Inflammatory macrophage treated with lipopolysaccharide for 4 hours (primary cell): ENCODE measurements at places on chromosomes 5 and 9.

DNA sequence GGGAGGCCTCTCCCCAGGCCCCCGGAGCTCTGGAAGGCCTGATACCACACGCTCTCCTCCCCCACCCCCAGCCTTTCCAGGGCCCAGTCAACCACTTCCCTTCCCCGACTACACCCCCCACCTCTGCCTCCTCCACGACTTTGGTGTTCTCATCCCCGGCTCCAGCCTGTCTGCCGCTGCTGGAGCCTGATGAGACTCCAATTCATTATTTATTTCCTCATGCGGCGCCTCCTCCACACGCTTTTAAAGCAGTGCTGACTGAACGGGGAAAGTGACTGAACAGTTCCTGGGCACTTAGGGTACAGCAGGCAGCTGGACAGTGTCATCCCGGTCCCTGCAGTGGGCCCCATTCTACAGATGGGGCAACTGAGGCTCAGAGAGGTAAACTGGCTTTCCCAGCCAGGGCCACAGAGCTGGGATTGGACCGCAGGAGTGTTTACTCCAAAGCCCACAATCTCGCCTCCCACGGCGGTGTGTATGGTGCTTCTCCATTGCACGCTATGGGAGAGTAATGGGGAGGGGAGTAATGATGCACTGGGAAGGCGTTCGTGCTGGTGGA, 15.9 kb upstream of the RPL26L1 start:
- peak; percentile 40 for DNase-seq

- peak; percentile 96 for DNase-seq
Measured at GRCh38 chr9:76562511-76562911, 103.5 kb downstream of the GCNT1 start.

DNA sequence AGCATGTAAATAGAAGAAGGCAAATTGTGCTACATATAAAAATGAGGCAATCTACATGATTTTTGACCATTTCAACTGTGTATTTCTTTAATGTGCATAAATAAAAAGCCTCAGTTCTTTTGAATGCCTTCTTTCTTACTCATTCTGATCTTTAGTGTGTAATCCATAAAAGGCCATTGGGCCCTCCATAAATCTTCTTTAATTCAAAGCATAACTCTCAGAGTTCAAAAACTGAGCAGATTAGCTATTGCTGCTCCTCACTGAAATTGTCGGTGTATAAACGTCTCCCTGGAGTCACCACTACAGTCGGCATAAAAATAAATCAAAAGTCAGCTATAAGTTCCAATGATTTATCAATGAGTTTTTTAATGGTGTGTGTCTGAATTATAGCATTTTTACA, 45.3 kb upstream of the ADAMTSL1 start:
- DNase-seq: no peak

DNA sequence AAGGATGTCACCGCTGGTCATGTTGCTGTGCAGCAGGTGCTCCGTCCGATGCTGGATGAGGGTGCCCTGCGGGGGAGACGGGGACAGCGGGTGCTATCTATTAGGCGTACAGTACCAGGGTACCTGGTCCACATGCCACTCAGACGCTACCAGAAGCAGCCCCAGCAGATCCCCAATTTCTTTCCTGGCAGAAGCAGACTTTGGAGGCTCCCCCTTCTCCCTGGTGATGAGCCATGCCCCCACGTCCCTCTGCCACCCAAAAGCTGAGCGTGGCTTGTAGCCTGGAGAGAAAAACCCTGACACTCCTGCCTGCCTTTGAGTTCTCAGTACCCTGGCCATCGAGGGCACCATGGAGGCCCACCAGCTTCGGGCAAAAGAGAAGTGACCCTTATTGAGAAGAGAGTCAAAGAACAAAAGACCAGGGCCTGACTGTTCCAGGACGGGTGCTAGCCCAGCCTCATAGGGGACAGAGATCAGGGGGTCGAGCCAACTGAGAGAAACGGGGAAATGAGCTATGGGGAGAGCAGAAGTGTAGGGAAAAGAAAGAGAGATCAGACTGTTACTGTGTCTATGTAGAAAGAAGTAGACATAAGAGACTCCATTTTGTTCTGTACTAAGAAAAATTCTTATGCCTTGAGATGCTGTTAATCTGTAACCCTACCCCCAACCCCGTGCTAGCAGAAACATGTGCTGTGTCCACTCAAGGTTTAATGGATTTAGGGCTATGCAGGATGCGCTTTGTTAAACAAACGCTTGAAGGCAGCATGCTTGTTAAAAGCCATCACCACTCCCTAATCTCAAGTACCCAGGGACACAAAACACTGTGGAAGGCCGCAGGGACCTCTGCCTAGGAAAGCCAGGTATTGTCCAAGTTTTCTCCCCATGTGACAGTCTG, 62.0 kb upstream of the ZNF354B start:
- no peak for DNase-seq

- DNase-seq: peak; percentile 20
Measured at GRCh38 chr9:135797507-135798262, 95.7 kb downstream of the KCNT1 start.

GRCh38 chr5:87541676-87542075, 128.9 kb upstream of the CCNH start:
- DNase-seq: no peak

DNA sequence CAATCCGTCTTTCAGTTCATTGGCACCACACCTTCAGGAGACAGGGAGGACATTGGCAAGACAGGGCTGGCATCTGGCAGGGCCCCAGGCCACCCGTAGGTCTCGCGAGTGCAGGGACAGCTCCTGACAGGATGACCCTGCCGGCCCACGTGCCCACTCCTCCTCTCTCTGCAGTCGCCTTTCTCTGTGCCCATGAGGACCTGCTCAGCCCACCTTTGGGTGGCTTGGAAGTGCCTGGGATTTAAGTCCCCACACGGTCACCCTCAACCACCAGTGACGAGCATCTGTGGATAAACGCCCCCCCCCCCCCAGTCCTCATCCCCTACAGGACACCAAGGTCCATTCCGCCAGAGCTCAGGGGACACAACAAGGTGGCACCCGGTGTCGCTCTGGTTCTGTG, 4.1 kb downstream of the MRPL36 start:
- DNase-seq: no peak

DNA sequence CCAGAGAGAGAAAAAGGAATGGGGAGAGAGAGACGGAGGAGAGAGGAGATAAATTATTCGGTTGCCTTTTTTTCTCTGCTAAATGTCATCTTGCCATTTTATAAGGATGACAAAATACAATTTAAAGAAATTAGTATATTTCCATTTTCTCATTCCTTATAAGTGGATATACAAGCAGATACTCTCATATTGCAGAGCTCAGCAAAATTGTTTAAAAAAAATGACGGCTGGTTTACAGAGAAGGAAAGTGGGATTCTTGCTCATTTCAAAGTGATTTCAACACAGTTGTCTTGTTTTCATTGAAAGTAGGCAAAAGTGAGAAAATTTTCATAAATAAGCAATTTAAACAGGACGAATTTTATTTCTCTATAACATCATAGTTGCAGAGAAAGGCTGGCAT, 641.9 kb upstream of the CDH6 start:
- DNase-seq: no peak

- no peak for DNase-seq
Measured at GRCh38 chr5:10481241-10481935, 39.7 kb downstream of the ROPN1L start.

- peak; percentile 16 for DNase-seq
Measured at GRCh38 chr5:75706016-75706415, 11.2 kb downstream of the POC5 start.

DNA sequence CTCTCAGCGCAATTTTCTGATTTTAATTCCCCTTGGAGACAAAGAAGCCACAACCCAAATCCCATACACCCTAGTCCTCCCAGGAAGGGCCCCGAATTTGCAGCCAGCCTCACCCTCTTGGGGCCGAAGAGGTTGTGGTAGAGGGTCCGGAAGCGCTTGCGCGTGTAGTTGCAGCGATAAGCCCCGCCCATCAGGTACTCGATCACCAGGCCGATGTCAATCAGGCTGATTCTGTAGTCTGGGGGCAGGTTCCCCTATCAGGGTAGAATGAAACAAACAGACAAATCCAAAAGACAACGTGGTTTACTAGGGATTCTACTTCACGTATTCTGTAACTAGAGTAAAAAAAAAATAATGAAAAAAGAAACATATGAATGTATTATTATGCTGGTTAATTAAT, 210.6 kb upstream of the KLF9 start:
- no peak for DNase-seq

DNA sequence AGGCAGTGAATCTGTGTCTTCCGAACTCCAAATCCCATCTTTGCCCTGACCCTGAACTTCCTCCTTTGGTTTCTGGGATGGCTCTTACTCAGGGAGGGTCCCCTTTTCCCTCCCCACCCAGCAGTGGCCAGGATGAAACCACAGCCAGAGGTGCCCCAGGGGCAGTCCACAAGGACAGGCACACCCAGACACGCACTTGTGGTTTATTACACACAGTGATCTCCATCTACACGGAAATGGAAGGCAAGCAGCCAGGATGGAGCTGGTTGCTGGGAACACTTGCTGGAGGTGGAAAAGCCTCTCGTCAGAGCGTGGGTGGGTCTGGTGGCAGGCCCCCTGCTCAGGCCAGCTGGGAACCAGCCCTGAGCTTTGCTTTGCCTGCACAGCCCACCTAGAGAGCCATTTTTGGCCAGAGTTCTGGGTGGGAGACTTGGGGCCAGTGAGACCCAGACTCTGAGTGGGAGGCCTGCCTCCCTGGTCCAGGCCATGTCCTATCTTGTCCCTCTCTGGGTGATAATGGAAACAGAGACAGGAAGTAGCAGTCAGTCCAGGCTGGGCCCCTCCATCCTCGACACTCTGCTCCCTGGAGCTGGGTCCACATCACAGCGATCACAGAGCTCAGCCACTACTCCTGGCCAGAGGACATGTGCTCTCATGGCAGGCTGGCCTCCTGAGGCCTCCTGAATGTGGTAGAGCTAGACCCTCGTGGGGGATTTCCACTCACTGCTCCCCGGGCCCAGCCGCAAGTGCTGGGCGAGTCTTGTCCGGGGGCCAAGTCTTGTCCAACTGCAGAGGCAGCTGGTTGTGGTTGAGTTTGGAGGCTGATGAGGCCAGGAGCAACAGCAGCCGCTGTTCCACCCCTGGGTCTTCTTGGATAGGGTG, 5.1 kb upstream of the PHYKPL start:
- DNase-seq: peak; percentile 49

DNA sequence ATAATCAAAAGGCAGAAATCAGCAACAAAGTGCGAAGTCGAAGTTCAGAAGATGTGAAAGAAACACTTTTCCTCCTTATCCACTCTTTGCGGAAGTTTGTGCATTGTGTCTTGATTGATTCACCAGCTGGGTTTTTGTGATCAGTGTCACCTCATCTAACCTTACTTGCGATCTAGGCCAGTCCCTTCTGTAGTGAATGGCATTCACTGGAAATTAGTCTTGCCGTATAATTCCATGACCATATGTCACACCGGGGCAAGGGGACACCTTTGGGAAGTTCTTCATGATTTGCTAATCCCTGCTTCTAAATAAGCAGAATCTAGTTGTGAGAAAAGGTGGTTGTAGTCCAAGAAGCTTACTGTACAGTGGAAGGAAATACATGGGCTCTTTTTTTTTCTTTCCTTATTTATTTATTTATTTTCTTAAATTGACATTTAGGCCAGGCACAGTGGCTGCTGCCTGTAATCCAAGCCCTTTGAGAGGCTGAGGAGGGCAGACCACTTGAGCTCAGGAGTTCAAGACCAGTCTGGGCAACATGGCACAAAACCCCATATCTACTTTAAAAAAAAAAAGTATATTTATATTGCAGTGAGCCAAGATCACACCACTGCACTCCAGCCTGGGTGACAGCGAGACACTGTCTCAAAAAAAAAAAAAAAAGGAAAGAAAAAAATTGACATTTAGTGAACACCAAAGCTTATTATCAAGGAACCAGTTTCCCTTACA, 7.8 kb downstream of the RAI14 start:
- no peak for DNase-seq

- no peak for DNase-seq
Measured at GRCh38 chr5:138018849-138019248, 14.0 kb downstream of the FAM13B start.

- DNase-seq: peak; percentile 75
Measured at GRCh38 chr9:84323858-84324257, 16.7 kb downstream of the SLC28A3 start.

DNA sequence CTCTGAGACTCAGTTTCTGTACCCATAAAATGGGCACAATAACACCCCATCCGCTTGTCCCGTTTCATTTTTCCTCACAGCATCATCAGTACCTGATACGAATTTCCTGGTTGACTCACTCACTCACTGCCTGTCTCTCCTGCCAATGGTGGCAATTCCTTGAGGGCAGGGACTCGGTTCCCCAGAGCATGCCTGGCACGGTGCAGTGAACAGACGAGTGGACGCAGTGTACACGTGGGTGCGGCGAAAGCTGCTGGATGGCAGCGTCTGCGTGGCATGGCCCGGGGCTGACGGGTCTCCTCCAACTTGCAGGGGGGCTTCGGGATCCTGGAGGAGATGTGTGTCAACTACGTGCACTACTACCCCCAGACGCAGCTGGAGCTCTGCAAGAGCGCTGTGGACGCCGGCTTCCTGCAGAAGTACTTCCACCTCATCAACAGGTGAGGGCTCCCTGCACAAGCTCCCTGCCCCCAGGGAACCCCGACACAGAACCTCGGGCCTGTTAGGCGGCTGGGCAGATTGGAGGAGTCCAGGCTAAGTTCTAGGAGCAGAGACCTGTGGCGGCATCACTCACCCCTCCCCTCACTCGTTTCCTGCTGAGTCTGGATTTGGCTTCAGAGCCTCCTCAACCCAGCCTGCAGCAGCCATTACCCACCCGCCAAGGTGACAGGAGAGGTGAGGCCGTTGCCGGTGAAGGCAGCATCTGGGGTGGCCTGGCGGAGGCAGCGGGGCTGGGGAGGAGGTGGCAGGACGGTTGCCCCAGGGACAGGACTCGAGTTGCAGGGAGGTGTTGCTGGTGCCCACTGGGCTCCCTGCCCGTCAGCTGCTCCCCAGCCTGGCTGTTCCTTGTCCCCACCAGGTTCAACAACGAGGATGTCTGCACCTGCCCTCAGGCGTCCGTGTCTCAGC, 20.3 kb downstream of the DBH start:
- DNase-seq: no peak

GRCh38 chr5:171420431-171421241, 1.2 kb downstream of the FGF18 start:
- no peak for DNase-seq

GRCh38 chr5:142571371-142571770, 114.5 kb downstream of the FGF1 start:
- DNase-seq: no peak

DNA sequence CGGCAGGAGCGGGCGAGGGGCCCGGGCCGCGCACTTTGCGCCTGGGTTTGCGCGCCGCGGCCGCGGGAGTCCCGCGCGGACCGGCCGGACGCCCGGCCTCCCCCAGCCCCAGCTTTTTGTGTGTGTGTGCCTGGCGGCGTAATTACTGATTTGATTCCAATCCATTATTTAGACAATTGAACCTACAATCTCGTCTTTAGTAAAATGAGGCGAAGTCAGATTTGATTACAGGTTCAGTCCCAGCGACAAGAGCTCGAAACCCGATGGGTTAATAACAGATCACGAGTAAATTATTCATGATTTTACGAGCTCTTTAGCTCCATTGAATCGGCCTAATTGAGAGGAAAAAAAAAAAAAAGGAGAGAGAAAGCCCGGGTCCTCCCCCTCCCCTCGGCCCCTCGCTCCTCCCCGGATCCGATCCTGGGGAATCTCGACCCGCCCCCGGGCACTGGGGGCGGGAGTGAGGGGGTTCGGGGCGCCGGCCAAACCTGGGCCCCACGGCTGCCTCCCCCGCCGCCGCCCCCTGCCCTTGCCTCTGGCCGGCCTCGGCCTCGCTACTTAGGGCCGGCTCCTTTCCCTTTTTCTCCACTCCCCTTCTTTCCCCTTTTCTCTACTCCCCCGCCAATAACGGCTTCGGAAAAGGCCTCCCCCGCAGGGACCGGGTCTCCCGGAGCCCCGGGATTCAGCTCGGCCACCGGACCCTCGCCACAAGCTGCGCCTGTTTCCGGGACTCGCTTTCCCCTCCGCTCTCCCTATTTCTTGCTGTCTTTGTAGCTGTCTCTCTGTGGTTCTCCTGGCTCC, 6.6 kb downstream of the LHX2 start:
- no peak for DNase-seq
